ENCODE measurements at places on chromosomes 12 and 14.

- DNase-seq: no peak
Observed at GRCh38 chr14:92481386-92481785, 32.2 kb upstream of the RIN3 start.

GRCh38 chr12:122918827-122919226 is 22.9 kb upstream of the VPS37B start:
- DNase-seq: no peak

GRCh38 chr12:16454481-16454880 is 107.0 kb downstream of the MGST1 start:
- no peak for DNase-seq

- no peak for DNase-seq
Observed at GRCh38 chr14:71742485-71742884, 189.7 kb upstream of the RGS6 start.

DNA sequence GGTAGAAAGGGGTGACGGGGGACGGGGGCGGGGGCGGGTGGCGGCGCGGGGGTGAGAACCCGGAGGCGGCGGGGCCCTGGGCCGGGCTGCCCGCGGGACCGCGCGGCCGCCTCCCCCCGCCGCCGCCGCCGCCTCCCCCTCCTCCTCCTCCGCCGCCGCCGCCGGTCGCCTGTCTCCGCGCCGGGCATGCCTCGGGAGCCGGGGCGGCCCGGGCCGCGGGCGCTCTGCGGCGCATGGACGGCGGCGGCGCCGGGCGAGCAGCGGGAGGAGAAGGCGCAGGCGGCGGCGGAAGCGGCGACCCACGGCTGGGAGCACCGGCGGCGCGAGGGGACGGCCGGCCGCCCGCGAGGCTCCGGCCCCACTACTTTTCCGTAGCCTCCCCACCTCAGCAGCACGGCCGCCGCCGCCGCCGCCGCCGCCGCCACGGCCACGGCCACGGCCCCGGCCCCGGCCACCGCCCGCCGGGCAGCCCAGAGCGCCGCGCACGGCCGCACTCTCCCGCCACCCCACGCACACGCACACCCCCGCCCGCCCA is at the start of gene NPAS3:
TSS of gene NPAS3 (plus strand) at position 161 of the 535 bp plus-strand sequence.
- no peak for DNase-seq

- DNase-seq: no peak
Observed at GRCh38 chr12:115953450-115953849, 324.0 kb downstream of the MED13L start.

- no peak for DNase-seq
Observed at GRCh38 chr14:23173796-23174195, 9.7 kb downstream of the SLC7A8 start.

- peak; percentile 61 for DNase-seq
Observed at GRCh38 chr12:51393676-51394545, 2.7 kb upstream of the GALNT6 start.

- DNase-seq: no peak
Observed at GRCh38 chr12:80239867-80240266, 140.5 kb downstream of the OTOGL start.

GRCh38 chr14:77275041-77275580 is 4.1 kb upstream of the NGB start:
- no peak for DNase-seq

GRCh38 chr14:88849716-88850115 is 25.3 kb downstream of the TTC8 start:
- DNase-seq: no peak

GRCh38 chr12:117816-118345 is 51.3 kb downstream of the IQSEC3 start:
- DNase-seq: no peak

DNA sequence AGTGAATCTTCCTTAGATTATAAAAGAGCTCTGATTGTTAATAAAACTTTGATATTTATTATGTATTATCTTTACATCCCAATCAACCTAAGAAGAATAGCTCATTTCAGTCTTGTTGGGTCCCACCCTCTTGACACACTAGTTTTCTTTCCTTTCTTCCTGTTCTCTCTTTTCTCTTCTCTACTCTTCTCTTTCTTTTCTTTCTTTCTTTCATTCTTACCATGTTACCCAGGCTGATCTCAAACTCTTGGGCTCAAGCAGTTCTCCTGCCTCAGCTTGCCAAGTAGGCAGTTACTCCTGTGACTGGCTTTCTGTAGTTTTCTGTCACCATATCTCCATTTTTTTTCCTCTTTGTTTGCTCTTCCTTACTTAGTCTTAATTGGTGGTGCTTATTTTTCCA is 177.8 kb downstream of the MIPOL1 start:
- DNase-seq: no peak

DNA sequence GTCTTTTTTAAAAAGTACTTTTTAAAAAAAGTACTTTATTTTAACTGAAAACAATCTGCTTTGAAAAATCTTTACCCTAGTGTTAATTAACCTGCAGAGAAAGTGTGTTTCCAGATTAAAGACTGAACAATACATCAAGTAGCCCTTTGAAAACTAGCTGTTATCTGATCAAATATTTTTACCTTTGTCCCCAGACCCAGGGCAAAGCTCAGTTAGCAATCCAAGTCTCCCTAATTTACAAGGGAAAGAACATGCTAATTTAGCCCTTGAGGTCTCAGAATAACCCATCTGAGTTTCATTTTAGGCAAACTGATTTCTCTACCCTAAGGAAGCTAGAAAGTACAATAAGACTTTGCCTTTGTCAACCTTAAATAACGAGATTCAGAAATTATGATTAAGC is 91.2 kb downstream of the PPM1H start:
- no peak for DNase-seq

- no peak for DNase-seq
Observed at GRCh38 chr12:51218607-51219161, 822 bp upstream of the POU6F1 start.

DNA sequence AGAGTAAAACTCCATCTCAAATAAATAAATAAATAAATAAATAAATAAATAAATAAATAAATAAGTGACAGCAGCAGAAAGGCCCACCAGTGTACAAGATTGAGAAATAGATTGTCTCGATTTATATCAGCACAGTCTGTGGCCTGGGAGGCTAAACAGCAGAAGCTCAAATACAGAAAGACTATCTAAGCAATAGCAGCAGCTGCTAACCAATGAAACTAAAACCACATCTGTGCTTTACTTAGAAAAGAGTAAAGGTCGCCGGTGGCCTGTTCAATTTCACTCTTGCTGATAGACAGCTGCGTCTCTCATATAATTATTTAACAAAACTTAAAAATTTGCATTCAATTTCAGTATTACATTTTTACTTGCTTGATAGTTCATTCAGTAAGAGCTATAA is 325.7 kb downstream of the CEP128 start:
- DNase-seq: no peak

GRCh38 chr14:70744641-70745040 is 64.7 kb downstream of the MAP3K9 start:
- DNase-seq: no peak

DNA sequence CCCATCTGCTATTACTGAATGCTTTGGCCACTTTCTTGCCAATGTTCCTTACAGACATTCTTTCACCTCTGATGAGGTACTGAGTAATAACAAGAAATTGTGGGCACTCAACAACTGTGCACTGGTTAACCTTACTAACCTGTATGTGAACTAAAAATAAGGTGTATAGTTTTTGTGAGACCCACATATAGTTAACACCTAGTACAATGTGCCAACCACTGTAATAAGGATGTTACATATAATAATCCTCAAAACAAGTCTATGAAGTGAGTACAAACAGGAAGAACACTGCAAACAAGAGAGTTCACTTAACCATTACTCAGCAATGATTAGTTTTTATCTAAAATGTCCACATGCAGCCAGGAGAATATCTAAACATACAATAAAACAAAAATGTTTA is 4.5 kb downstream of the DDHD1 start:
- peak; percentile 30 for DNase-seq

GRCh38 chr14:61475316-61475715 is 153.9 kb downstream of the PRKCH start:
- peak; percentile 73 for DNase-seq

GRCh38 chr12:29374913-29375312 is 6.1 kb downstream of the ERGIC2 start:
- no peak for DNase-seq

DNA sequence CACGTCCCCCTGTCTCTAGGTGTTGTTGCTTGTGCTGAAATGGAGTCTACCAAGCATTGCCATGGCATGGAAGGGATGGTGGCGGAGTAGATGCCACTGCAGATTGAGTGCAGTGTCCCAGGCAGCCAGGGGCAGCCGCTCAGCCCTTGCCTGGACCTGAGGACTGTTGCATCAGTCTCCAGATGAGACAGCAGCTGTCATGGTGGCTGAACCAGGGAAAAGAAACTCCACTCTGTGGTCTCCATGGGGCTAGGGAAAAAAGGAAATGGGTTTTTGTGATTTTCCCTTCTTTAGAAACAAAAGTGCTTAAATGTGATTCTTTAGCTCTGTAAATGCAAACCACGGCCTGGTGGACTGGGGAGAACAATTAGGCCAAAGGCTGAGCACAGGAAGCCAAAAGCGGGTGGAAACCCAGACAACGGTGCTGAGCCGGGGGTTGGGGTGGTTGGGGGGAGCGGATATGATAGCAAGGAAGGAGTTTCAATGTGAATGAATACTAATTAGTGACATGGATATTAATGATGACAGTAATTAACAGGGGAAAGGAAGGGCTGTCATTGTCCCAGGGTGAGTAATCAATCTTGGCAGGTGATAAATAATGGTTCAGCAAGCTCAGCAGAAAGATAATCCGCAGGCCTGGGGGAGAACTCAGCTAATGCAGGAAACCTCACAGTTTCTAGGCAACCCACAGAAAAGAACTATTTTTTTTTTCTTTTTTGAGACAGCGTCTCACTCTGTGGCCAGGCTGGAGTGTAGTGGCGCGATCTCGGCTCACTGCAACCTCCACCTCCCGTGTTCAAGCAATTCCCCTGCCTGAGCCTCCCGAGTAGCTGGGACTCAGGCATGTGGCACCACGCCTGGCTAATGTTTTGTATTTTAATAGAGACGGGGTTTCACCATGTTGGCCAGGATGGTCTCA is 442.6 kb downstream of the DPF3 start:
- DNase-seq: peak; percentile 58

- no peak for DNase-seq
Observed at GRCh38 chr12:83945871-83946270, 966.7 kb downstream of the SLC6A15 start.

DNA sequence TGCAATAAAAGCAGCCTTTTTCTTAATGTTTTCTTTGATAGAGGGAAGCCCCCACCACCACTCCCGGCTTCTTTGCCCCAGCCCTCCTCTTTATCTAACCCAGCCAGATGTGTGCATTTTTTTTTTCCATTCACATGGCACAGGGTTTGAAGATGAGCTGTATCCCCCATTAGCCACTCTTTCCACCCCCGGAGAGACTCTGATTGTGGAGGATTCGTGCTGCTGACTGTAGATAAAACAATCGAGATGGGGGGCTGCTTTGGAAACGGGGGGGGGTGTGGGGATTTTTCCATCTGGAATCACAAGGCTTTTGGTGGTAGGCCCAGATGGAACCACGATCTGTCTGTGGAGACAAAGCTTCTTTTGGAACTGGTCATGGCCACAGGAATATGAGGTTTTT is 46.2 kb upstream of the VASH1 start:
- DNase-seq: no peak

GRCh38 chr12:93243689-93244513 is 133.8 kb upstream of the NUDT4 start:
- DNase-seq: peak; percentile 11

DNA sequence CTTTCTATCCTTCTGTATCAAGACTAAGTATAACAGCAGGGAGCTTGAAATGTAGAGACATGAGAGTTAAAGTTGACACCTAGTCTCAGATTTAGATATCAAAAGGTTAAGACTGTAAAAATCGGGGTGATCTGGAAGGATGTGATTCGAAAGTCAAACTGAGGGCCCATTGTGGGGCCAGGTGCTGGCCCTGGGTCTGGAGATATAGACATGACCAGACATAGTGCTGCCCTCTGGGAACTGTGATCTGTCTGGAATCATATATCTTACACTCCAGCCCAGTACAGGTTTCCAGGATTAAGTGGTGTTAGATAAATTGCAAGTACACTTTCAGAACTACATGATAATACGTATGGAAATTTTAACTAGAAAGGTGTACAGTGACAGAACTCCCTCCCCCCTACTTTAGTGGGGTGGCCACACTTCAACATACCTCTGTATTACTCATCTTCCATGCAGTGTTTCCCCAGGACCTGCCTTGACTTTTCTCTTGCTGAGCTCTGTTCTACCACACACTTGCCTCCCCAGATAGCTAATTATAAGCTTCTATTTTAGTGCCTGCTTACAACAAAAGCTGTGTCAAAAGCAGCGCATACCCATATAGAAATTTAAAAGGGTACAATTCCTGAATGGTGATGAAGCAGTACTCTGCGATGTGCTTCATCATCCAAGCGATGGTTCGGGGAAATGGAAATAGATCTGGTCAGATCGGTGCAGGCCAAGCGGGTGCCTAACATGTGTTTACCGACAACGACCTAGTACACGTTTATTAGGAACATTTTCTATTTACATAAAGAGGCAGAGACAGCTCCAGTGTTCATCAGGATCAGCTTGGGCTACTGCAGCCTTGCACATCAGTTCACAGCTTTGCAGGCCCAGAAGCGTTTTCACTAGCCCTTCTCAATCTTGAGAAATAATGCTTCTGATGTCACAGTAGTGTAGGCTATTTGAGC is 68.7 kb downstream of the ARF6 start:
- no peak for DNase-seq

GRCh38 chr12:11685716-11686115 is 36.2 kb downstream of the ETV6 start:
- DNase-seq: no peak

GRCh38 chr14:68574461-68574860 is 218.4 kb downstream of the ZFP36L1 start:
- no peak for DNase-seq

DNA sequence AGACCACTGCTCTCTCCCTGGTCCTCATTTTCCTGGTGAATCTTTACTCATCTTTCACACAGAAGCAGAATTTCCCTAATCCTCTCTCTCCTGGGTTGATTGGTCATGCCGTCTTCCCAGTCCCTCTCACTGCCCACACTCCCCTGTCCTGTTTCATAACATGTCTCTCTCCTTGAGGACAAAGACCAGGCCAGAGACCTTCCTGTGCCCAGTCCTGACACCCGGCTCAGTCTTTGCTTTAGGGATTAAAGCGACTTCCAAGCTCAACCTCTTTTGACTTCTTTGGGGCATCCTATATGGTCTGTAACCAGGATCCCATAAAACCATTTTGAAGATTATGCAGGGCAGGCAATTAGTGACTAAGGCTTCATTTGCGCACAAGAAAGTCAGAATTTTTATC is 105.5 kb downstream of the BCL11B start:
- no peak for DNase-seq

DNA sequence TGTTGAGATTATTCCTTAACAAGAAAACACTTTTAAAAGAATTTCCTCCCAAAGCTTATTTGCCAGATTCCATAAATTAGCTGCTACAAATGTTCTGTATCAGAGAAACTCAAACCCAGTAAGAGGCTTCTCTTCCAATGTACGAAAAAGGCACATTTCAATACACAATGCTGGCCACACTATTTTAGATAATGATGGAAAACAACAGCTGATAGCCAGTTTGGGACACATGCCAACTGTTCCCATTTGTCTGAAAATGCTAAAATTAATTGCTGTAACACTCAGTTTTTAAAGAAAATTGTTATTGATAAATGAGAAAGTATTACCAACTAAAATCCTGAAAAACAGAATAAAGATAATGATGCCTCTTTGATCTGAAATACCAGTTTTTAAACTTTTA is 4.4 kb downstream of the CFL2 start:
- DNase-seq: no peak
